ENCODE measurements at places on chromosomes 7 and 10.

GRCh38 chr10:43574001-43574892, at the start of gene ZNF239:
Gene ZNF239, minus strand, starts transcription at chr10:43574616. Its CDS starts 16,537 bp downstream, at chr10:43558079.
- peak; percentile 71 for DNase-seq

DNA sequence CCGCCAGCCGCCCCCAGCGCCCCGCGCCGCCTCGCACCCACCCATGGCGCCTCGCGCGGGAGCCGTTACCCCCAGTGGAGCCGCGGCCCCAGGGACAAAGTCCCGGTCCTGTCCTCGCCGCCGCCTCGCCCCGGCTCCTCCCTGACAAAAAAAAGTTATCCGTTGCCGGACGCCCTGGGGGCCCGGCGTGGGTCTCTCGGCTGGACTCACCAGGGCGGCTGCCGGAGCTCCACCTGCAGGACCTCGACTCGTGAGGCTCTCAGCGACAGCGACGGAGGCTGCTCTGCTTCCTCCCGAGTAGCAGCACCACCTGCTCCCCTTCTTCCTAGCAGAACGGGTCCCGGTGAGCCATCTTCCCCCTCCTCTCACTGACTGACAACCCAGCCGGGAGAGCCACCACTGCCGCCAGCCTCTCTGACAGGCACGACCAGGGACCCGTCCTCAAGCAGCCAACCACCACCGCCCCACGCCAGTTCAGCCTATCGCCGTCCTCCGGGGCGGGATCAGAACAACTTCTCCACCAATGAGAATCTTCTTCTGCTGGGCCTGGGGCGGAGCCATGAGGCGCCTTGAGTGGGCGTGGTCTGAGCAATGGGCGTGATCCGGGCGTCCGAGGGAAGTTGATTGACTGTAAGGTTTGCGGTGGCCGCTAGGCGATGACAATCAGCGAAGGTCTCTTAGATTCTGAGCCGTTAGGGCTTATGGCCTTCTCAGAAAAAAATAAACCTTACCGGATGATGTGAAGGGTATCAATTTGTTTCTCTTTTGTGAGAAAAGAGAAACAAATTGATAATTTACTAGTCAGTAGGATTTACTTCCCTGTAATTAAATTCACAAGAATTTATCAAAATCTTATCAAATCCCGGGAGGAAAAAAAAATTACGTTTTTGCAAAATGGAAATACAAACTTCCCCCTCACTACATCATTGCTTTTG, at the start of gene HYCC1:
Gene HYCC1, minus strand, starts transcription at position 416 of the 935 bp plus-strand sequence. CDS start 23,019 bp downstream, outside the sequence.
- peak; percentile 99 for DNase-seq

GRCh38 chr7:116241291-116241690, 31.0 kb downstream of the TES start:
- DNase-seq: no peak

GRCh38 chr7:22920672-22921071, 93.3 kb downstream of the HYCC1 start:
- no peak for DNase-seq

GRCh38 chr10:35434533-35434932, 98.2 kb downstream of the CCNY start:
- no peak for DNase-seq

DNA sequence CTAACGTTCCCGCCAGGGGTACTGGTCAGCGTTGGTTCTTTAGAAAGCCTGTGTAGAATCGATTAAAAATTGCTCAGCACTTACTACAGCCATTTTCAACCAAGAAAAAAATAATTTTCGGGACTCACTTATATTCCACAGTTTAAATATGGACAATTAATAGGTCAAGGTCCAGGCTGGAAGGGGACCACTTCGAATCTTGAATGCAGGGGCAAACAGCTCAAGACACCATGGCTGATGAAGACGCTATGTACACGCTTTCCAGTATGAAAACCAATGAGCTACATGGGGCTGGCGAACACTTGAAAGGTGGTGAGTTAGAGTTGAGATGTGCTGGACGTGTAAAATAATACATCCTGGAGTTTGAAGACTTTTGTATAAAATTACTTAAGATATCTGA, 87.2 kb downstream of the PRKCQ start:
- DNase-seq: no peak

DNA sequence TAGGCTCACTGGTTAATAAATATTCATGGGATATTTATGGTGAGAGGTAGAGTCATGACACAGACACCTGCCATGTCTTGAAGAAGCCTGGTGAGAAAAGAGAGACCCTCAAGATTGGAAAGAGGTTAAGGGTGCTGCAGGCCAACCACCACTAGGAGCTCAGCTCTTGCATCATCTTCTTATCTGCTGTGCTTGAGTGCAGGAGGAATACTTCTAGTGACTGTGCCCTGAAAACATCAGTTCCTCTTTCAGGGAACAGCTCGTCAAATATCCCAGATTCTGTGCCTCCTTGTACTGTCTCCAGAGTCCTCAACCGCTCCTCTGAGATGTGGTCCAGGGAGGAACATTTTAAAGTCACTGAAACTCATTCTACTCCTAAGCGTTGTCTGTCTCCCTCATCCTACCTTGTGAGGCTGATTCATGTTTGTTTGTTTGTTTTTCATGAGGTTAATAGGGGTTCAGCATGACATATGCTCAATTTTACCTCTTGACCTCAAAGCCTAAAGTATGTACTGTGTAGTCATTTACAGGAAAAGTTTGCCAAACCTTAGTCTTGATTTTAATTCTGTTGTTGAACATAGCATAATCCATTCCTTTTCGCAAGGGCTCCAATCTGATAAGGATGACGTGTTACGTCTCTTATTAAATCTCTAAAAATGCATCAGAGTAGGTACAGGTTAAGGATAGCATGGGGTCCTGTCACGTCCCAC, 293.1 kb downstream of the C7orf25 start:
- DNase-seq: no peak

DNA sequence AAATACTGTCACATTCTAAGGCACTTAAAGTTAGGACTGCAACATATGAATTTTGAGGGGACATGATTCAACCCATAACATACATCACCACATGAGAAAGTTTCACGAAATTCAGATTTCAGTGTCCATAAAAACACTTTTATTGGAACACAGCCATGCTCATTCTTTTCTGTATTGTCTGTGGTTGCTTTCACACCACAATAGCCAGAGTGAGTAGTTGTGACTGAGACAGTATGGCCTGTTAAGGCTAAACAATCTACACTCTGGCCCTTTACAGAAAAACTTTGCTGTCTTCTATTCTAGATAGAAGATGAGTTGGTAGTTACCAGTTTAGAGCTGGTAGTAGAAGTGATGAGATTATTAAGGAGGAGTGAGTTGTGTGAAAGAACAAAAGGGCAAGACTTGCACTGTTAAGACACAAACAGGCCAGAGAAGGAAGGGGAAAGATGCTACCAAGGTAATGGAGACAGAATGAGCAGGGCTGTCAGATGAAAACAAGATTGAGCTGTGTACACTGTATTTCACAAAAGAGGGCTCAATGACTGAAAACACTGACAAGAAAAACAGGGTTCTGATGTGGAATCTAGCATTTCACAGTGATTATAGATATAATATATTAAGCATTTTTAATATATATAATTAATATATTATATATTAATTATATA, 108.6 kb downstream of the PPP1R3A start:
- DNase-seq: no peak

DNA sequence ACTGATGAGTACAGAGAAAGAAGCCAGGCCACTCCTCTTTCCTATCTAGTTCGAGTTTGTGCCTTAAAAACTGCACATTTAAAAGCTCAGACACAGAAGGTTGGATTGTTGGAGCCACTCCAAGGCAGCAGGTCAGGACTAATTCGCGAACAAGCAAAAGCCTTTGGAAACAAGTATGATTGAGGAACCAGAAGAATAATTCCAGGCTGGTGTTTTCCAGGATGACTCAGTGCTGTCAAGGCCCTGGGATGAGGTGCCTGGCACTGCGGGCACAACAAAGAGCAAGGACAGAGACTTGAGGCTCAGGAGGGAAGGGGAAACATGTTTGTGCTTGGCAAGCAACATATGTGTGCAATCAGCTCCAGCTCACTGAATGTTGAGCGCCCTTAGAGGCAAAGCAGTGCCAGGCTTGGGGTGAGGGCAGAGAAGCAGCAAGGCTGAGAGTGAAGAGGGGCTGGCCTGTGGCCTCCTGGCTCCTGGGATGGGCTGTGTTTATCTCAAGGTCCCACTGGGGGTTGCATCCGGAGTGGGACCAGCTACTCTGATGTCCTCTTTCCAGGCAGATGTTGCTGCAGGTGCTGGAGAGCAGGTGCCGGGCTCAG, 44.1 kb downstream of the VSTM4 start:
- peak; percentile 56 for DNase-seq

DNA sequence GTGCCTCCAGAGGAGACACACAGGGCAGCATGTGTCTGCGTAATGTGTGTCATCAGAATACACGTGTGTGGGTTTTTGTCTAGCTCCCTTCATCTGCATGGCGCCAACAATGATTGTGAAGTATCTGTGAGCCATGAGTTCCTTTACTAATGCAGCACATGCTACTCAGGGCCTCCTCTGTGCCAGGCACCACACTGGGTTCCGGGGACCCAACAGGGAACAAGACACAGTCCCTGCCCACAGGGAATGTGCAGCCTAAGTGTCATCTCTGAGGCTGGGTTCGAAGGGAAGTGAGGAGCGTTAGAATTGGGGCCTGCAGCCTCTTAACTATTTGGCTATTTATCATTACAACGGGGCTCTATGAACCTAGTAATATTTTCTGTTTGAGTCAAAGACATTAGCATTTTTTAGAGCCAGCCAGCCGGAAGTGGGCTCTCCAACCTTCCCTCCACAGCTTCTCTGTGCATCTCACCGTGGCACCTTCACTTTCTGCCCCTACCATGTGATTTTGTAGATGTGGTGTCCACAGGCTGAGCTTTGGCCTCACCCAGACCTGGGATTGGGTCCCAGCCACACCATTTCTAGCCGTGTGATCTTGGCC, 43.9 kb upstream of the SRGN start:
- no peak for DNase-seq

DNA sequence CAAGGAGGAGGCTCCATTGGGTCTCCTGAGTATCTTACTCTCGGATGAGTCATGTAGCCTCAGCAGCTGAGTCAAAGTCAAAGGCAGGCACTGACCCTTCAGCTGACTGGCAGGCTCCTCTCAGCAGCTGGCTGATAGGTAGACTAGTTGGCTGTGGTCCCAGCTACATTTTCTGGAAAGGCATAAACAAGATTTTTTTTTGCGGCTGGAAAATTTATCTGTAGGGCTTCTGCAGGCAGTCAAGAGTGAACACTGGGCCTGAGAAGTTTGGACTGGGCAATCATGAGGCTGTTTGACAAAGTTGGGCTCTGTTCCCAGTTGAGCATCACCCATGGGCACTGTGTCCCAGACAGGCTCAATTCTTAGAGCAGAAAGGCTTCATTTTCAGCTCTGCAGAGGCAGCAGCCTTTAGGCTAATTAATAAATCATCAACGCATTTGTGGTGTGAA, 796.2 kb downstream of the CCSER2 start:
- DNase-seq: peak; percentile 29
